HCT116 (cell line): ENCODE measurements at places on chromosomes 2 and 18. TPM values are rescaled to one million over a fixed set of nuclear protein-coding genes. Genes with fewer than 3 reads are reported as not detected.

GRCh38 chr2:69253611-69254301 is 133.3 kb downstream of the GFPT1 start:
- no peak for DNase-seq

The MTX2 gene
- 38.9 TPM for total RNA-seq

DNA sequence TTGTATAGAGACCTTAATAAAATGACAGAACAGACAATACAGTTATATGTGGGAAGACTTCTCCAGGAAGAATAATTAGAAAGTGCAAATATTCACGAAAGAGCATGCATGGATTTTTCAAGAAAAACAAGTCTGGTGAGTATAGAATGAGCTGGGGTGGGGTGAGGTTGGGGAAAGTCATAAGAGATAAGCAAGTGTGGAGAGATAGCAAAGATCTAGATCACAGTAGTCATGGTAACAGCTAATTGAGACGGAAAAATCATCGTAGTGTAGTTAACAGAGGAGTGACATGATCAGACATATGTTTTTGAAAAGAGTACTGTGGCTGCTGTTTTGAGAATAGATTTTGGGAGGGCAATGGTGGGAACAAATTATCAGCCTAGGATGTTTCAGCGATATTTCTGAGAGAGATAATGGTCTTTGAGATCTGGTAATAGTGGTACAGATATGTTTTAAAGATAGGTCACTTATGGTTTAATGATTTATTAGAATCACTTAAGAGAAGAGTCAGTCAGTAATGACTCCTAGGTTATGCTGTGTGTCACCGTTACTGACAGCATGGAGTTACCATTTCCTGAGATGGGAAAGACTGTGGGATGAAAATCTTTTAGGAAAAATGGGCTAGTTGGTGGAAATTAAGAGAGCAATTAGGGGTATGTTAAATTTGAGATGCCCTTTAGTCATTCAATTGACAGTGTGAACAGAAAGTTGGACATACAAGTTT is 248.5 kb upstream of the SLC8A1 start:
- DNase-seq, result no peak

DNA sequence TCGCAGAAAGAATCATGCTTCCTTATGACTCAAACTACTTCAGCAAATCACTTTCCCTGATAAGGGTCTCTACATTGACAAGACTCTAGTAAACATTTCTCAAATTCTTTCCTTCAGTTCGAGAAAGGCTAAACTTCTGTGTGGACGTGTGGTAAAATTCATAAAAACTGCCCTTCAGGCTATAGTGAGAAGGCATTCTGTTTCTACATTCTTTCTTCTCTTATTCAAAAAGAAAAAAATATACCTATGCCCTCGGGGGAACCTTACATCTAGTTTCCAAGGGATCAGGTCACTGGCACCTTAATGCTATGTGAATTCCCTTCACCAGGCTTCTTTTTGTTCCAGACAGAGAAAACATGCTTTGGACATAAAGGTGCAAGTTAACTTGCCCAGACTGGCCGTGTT is 4.9 kb downstream of the VIT start:
- DNase-seq, result no peak

GRCh38 chr18:48492880-48493279 is 46.0 kb upstream of the CTIF start:
- no peak for DNase-seq

The ARHGAP15 gene
- 0.42 TPM for total RNA-seq

DNA sequence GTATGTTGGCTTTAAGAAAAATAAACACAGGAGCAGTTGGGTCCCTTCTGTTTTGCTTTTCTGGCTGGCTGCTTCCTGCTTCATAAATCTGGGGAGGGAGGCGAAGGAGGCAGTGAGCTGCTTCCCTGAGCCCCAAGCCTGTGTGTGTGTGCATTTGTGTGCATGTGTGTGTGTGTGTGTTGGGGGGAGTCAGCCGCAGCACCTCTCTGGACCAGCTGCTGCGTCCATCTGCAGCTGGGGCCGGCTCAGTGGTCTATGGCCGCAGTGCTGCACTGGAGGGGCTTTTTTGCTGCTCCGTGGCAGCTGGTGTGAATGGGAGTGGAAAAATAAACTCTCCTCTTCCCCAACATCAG is 192.3 kb downstream of the RNF144A start:
- no peak for DNase-seq
